ENCODE measurements at places on chromosomes 16 and 17.

DNA sequence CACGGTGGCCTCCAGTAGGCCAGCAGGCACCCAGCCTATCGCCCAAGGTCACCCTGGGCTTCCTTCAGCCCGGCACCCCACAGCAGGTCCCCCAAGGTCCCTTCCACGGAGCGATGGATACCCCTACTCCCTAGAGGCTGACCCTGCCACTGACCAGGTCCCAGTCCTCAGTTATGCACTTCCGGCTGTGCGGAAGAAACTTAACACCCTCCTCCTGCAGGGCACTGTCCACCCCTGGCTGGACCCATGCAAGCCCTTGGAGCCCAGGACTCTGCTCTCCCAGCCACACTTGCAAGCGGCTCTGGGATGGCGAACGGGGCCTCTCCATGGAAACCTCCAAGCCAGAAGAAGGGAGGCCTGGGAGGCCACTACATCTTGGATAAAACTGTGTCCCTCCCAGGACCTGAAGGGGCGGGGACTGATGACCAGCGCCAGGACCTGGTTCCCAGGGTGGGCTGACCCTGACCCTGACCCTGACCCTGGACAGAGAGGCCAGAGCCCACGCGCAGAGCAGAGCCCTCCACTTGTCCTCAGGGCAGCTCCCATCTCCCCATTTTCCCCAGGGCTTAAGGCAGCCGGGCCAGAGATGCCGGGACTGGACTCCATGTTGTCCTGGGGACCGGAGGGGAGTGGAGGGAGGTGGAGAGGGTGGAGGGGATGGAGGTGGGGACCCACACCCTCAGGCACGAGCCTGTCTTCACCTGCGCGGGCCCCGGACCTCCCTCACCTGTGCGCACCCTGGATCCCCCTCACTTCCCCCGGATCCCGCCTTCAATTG is 734 bp downstream of the CEP131 start:
- DNase-seq = no peak

DNA sequence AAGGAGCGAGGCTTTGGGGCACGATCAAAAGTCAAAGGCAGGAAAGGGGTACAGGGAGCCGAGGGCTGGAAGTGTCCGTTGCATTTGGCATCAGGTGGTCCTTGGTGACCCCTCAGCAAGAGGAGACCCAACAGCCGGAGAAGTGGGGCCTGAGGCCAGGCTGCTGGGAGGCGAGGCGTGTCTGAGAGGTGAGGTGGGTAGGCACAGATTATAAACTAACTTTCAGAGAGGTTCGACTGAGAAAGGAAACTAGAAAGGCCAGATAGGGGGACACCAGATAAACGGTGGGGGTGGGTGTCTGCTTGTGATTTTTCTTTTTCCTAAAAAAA is 3.6 kb downstream of the PECAM1 start:
- no peak for DNase-seq

- DNase-seq = no peak
Observed at GRCh38 chr17:64058621-64059020, 38.2 kb upstream of the ICAM2 start.

DNA sequence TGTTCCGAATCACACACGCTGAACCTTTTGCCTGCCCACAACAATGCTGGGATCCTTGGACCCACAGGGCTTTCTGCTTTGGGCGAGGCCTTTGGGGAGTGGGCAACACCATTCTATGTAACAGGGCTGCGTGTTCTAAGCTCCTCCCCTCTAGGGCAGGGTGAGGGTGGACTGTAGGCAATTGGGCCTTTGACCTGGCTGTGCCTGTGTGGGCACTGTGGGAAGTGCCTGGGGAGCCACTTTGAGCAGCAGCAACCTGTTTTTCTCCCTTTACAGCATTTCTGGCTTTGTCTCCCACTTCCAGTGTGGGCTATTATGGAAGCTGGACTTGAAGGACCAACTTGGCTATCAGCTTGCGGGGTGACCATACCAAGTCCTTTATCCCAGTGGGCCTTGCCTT is 128.9 kb upstream of the WSCD1 start:
- DNase-seq = no peak

- DNase-seq = no peak
Observed at GRCh38 chr16:73794994-73795393, 501.6 kb upstream of the PSMD7 start.

DNA sequence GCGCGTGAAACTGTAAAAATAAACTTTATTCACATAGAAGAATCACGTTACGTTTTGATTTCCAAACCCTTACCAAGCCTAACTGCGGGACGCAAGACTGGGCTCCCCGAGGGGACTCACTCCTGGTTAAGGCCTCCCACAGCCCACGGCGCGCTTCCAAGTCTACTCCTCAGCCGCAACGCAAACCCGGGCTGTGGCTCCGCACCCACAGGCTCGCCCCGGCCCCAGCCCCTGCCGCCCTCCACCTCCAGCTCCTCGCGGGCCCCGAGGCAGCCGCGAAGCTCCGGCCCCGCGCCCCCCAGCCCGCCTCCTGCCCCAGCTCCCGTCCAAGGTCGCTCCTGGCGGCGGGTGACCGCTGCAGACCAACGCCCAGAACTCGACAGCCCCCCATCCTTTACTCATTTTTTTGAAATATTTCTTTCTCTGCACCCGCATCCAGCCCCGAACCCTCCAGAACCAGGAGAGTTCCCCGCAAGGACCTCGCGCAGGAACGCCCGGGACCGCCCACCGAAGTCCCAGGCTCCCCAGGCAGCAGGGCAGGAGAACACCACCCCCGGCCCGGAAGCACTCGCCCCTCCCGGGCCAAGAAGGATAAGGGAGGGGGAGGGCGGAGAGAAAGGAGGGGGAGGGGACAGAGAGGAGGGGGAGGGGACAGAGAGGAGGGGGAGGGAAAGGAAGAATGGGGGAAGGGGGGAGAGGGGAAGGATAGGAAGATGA is 912 bp downstream of the USP22 start:
- peak; percentile 52 for DNase-seq

- DNase-seq = no peak
Observed at GRCh38 chr17:76956846-76957540, 88.8 kb downstream of the MGAT5B start.

DNA sequence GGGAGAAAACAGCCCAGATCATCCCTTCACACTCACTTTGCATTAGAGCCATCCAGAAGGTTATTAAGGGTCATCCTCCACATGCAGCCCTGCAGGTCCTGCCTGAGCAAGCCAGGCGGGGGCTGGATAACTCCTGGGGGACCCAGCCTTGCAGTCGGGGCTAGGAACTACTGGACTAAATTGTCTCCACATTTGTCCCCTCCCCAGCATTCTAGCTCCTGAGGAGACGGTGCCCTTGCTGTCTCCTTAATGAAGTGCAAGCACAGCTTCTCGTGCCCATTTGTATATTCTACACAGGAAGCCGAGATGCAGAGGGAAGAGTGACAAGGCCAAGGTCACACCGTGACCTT is 185.2 kb downstream of the C16orf95 start:
- no peak for DNase-seq

Data from stimulated activated CD4-positive, alpha-beta T cell treated with anti-CD3 and anti-CD28 coated beads, TNF-alpha, amount 100 ng/mL, for 4 hours (primary cell).